ENCODE measurements at places on chromosomes 7 and 10.

GRCh38 chr7:38806912-38807311 lies 102.1 kb downstream of the VPS41 start:
- no peak for DNase-seq

GRCh38 chr10:34374356-34375045 lies 440.6 kb downstream of the PARD3 start:
- no peak for DNase-seq

DNA sequence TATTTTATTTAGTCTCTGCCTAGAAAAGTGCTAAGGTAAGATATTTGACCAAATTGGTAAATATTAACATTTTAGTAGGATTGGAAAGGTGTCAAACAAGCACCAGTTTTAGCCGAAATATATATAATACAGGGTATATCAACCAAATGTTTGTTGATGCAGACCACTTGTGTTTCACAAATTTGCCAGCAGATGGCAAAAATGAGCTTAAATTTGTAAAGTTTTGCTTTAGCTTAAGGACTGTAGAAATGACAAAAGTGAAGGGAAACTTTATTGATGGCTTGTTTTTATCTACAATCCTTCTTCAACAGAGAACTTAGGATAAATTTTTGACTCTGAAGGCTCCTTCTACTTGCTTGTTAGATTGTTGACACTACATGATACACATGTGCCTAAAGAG lies 4.8 kb upstream of the POLR1F start:
- DNase-seq = no peak

DNA sequence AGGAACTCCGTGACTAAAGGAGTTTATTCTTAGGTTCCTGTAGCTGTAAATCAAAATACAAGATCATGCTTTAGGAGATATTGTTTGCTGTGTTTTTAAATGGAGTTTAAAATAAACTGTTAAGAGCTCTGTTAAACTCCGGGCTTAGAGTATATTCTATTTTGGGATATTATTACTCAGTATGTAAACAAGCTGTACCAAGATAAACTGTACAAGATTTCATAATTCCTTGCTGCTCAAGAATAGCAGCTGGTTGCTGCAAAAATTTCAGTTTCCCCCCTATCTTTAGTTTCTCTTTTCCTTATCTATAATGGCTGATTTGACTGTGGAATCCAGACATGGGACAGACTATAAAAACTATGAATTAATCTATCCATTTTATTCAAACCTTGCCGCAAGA lies 215.7 kb downstream of the HTR7 start:
- no peak for DNase-seq

- no peak for DNase-seq
These were observed 83.1 kb downstream of the NKX6-2 start for GRCh38 chr10:132702601-132703418.

DNA sequence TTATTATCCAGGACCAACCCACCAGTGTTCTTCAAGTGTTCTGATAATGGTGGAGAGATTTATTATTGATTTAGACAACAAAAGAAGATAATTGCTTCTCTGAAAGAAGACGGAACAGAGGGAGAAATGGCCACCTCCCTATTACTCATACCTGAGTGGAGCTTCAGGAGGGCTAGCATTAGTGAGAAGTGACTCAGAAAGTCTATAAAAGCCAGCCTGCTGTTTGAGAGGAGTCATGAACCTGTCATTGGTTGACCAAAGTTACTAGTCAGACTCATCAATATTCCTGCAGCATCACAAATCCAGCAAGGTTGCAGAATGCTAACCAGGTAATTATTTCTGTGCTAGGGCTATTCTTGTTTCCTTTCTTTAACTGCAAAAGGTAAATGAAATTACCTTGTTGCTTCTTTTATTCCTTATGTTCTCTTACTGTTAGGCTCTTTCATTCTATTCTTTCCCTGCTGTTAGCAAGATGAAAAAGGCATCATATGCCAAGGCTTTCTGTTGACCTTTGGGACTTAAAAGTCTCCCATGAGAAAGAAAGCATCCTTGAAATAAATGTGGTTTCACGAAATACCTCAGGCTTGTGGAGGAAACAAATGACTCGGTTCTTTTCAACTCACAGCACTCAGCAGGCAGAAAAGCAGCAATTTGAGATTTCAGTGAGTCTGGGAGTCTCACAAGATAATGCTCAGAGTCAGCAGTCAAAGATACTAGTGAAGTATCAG lies 256.4 kb upstream of the PHYHIPL start:
- DNase-seq = no peak

GRCh38 chr7:143002898-143003297 lies 24.0 kb downstream of the OR9A2 start:
- no peak for DNase-seq

DNA sequence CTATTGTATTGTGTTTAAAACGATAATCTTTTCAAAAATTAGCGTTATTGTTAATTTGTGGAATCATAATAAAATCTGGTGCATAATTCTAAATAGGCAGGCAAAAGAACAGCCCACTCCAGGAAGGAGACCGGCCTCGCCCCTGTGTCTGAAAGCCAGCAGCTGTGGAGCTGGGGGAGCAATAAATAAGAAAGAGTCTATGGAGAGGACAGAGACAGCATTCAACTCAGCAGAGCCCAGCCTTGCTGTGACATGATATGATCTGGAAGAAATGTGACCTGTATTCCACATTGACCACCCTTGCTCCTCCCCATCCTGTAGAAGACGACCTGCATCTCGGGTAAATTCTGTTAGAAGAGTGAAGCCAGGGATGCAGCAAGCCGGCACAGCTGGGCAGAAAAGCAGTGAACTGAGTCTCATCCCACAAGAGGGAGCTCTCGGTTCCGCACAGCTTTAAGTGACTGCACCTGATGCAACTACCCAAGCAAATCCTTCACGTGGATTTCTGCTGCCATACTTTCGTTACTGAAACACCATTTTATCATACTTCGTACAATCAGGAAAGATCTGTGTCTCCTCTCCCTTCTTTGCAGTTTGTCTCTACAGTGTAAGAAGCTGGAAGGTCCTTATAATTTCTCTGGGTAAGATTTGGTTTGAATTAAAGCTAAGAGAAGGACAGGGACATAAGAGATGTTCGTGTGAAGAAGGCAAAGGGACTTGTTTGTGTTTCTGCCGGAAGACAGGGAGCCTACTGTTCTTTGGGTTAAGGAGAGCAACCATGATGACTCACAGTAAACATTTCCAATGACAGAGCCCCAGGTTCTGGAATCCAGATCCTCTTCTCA lies 427.1 kb downstream of the GPAM start:
- DNase-seq = no peak

DNA sequence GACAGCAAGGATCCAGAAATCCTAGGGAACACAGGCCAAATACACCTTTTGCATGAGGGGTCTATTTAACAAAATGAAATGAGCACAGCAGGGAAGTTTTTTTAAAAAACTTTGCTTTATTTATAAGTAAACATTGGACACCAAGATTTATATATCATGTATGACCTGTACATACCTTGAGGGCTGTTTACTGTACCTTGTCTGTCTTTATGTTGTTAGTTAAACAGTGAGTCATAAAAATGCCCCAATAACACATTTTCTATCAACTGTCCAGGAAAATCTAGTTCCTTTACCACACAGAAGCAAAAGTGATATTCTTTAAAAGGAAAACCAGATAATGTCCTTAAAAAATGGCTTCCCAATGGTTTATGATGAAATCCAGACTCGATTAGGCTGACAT lies 45.1 kb upstream of the AGR3 start:
- DNase-seq = no peak

GRCh38 chr7:87164433-87164832 lies 12.2 kb downstream of the DMTF1 start:
- no peak for DNase-seq

GRCh38 chr10:116877391-116877790 lies 28.1 kb downstream of the ENO4 start:
- no peak for DNase-seq

GRCh38 chr7:84181628-84182027 lies 13.0 kb downstream of the SEMA3A start:
- DNase-seq = no peak

DNA sequence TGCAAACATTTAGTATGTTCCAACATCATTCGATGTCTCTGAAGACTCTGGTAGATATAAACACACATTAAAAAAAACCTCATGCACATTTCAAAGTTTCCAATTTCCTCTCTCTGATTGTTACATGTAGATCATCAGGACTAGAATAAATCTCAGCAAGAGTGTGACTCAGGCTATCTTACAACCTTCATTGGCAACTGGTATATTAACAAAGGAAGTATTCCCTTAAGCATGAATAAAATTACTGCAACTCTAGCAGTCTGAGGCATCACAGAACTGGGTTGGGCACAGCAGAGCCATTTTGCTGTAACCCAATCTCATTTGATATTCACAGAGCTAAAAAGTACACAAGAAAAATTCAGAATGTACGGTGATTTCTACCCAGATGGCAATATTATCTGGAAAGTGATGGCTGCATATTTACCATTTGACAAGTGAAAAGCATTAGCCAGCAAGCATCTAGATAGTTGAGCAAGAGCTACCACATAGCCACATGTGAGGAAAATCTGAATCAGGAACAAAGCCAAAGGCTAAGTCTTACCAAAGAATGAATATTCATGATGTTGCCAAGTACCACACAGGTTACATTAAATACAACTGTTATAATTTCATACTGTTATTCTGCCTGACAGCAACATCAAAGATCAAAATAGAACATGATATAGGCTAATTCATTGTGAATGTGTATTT lies 232.2 kb downstream of the CRPPA start:
- DNase-seq = no peak

DNA sequence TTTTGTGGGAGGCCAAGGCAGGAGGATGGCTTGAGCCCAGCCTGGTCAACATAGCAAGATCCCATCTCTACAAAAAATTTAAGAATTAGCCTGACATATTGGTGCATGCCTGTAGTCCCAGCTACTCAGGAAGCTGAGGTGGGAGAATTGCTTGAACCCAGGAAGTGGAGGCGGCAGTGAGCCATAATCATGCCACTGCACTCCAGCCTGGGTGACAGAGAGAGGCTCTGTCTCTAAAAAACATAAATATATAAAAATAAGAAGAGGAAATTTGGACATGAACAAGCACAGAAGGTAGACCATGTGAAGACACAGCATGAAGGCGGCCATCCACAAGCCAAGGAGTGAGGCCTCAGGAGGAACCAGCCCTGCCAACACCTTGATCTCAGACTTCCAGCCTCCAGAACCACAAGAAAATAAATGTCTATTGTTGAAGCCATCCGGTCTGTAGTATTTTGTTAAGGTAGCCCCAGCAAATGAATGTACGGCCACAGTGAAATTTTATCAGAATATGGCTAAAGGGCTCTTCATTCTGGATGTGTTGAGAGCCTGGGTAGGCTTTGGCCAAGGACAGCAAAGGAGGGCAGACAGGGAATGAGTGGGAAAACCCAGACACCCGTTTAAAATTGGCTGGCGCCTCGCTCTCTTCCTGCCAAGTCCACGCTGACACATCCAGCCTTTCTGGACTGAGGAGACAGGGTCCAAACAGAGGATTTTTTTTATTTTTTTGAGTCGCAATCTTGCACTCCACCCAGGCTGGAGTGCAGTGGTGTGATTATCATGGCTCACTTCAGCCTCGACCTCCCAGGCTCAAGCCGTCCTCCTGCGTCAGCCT lies 12.9 kb upstream of the GRID2IP start:
- DNase-seq = no peak

DNA sequence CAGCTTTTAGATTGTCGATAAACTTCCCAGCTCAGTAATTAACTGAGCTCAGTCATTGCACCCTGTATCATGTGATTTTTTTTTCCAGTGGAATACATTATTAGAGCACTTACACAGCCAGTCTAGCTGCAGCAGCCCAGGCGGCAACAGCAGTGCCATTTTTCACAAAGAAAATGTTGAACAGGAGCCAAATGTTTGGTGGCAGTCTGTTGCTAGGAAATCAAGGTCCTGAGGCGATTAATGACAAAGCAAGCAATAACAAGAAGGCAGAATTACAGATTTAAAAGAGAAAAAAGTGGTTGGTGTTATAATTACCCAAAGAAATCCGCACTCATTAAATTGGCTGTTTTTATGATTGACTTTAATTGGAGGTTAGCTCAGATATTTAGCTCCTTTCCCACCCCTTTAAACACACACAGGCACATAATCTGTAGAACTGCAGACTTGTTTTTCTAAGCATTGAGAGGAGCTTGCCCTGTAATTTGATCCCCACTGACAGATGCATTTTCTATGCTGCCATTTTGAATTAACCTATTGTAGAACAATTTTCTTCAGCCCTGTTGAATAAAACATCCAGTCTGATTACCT lies 267.4 kb downstream of the ADK start:
- no peak for DNase-seq

DNA sequence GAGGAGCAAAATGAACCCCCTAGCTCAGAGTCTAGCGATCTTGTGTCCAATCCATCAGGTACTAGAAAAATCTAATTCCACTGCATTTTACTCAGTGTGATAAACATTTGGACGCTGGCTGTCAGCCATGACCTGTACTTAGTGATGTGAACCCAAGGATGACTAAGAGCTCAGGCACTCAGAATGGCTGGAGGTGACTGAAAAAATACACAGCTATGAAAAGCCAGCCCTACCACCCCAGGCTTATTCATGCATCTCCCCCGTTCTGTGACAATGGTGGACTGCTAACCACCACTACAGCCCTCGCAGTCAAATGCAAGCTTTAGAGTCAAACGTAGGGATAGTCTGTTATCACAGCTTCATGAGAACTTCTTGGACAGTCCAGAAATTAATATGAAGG lies 14.9 kb downstream of the AFAP1L2 start:
- no peak for DNase-seq

GRCh38 chr7:18806177-18806576 lies 310.6 kb downstream of the HDAC9 start:
- DNase-seq = no peak

DNA sequence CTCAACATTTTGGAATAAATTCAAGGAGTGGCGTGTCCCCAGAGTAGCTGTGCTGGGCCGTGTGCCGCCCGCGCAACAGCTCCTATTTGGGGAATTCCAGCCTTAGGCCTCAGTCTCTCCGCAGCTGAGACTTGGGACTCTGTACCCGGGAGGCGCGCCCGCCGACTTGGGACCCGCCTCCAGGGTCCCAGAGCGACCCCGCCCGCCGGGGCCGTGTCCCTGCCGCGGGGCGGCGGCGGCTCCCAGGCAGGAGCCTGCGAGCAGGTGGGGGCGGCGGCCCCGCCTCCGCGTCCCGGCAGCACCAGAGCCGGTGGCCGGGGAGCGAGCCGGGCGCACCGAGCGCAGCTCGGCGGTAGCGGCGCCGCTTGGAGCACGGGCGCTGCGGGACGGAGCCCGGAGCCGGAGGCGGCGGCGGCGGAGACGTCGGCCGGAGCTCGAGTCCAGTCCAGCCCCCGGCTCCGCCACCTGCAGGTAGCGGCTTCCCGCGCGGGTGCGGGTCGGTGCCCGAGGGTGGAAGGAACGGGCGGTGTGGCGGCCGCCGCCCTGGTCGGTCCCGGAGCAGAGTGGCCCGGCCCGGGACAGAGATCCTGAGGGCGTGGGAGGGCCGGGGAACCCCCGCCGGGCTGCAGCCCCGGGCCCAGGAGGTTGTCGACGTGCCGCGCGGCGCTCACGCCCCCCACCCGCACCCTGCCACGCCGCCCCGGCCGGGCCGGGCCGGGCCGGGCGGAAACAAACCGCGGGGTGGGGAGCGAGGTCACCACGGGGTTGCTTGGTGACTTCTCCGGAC lies at the start of gene WIPF3:
TSS of gene WIPF3 (plus strand) at position 301 of the 787 bp plus-strand sequence. CDS start 28,217 bp downstream, outside the sequence.
- no peak for DNase-seq
